ENCODE measurements at places on chromosomes 7 and 10.

- DNase-seq = peak; percentile 45
Measured at GRCh38 chr10:72260976-72261783, 12.5 kb upstream of the DDIT4 start.

DNA sequence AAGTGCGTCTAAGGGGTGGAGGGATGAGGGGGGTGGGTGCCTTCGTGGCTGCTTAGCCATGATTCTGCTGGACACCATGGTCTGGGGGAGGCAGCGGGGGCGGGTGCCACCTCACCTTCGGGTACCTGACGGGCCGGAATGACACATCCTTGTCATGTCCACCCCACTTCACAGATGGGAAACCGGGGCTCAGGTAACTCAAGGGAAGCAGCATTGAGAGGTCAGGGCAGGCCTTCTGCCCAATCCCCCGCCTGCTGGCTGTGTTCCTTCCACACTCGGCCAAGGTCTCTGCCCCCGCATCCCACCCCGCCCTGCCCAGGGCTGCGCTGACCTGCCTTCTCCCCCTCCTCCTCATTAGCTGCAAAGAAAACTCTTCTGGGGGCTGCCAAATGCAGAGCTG lies 598.0 kb downstream of the PTPRN2 start:
- no peak for DNase-seq

DNA sequence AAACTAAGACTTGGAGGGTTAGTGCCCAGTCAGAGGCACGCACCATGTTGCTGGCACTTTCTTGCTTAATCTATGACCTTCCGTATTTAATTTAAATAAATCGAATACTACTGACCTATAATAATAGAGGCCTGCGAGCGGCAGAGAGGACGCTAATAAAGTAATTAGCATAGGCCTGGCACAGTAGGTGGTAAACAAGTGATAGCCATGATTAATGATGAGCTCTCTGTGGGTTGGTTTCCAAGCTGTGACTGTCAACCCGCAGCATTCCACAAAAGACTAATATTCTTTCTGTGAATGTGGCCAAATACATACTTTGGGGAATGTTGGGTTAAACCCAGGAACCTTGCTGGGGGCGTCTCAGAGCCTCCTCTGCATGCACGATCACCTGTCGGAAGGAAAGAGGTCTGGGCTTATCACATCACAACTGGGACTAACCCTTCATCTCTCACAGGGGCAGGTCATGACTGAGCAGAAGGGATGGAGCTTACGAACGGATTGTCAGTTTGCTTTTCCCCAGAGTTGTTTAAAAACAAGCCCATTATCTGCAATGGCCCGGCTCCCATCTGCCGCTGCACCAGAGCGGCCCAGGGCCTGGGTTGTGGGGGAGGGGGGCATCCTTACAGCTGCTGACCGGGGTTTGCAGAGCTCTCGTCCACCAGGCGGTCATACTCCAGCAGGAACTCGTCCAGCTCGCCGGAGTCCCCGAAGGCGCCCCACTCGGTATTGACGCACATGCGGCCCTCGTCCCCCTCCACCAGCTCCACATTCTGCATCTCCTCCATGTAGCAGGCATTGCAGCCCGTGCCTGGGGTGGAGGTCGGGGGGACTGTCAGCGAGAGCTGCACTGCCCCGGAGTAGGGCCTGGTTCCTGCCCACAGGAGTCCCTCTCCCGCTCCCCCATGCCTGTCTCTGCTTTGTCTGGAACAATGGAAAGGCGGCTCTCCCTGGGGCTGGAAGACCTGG lies 6.2 kb upstream of the MYL7 start:
- no peak for DNase-seq

DNA sequence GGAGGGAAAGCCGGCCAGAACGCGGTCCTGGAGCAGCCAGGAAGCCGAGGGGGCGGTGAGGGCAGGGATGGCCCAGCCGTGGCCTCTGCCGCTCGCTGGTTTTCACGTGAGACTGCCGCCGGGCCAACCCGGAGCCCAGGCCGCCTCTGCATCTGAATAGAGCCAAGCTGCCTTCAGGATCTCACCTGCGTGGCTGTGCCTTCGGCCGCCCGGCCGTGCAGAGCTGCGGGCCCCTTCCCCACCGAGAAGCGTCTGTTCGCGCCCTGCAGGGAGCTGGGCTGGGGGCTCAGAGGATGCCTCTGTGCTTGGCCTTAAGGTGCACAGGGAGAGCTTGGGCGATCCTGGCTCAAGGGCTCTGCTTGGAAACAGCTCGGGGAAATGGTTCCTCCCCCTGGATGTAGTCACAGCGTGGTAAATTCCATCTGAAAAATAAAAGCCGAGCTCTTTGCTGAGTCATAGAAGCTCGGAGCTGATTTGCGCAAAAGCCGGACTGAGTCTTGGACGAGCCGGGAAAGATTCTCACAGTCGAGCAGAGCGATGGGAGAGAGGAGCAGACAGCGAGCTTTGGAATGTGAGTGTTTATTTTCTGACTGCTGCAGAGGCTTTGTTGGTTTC lies at the start of gene JAKMIP3:
Gene JAKMIP3, plus strand, starts transcription at position 456 of the 615 bp plus-strand sequence. CDS start 38,863 bp downstream, outside the sequence.
- no peak for DNase-seq

- no peak for DNase-seq
Measured at GRCh38 chr10:97138174-97138573, 47.6 kb downstream of the SLIT1 start.

GRCh38 chr10:93059975-93060886 lies at the start of gene CYP26C1:
Gene CYP26C1 (plus strand): TSS chr10:93060798. CDS start chr10:93061264, 466 bp downstream.
- DNase-seq = no peak

DNA sequence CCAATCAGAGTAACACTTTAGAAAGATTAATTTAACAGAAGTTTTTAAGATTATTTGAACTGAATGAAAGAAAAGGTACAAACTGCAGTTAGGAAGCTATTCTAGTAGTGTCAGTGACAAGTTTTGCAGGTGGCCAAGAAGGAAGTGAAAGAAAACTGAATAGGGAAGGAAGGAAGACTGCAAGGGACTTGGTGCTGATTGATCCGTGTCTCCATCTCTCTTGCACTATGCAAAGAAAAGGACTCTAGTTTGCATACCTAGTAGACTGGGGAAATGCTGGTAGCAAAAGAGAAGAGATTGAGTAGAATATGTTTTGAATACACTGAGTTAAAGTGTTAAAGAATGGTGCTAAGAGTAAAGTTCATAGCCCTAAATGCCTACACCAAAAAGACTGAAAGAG lies 33.0 kb downstream of the OR6V1 start:
- no peak for DNase-seq

DNA sequence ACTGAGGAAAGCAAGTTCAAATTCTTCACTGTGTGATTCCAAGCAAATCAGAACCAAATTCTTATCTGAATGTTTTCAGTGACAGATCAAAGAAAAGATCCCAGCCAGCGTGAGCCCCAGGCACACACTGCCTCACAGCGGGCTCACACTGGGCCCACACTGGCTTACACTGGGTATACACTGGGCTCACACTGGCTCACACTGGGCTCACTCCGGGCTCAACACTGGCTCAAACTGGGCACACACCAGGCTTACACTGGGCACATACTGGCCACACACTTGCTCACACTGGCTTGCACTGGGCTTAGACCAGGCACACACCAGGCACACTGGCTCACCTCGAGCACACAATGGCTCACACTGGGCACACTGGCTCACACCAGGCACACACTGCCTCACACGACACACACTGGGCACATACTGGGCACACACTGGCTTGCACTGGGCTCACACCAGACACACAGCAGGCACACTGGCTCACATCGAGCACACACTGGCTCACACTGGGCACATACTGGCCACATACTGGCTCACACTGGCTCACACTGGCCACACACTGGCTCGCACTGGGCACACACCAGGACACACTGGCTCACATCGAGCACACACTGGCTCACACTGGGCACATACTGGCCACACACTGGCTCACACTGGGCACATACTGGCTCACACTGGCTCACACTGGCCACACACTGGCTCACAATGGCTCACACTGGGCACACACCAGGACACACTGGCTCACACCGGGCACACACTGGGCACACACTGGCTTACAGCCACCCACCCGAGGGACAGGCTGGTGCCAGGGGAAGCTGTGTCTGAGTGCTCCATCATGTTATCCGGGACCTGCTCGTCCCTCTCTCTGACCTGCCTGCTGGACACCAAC lies 156.3 kb downstream of the PTPRN2 start:
- no peak for DNase-seq

DNA sequence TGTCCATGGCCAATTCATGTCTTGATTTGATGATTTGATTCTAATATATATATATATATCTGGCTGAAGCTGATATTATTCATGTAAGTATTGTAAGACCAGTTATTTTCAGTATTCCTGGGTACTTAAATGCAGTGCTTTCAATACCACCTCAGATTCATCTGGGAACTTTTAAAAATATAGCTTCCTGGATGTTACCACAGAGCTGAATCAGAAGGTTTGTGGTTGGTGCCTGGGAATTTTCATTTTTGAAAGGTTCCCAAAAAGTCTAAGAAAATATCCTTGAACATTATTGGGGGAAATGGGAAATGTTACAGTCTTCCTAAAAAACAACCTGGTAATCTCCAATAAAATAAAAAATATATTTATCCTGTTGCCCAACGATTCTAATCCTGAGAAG lies 10.7 kb upstream of the PPP3CB start:
- DNase-seq = no peak

DNA sequence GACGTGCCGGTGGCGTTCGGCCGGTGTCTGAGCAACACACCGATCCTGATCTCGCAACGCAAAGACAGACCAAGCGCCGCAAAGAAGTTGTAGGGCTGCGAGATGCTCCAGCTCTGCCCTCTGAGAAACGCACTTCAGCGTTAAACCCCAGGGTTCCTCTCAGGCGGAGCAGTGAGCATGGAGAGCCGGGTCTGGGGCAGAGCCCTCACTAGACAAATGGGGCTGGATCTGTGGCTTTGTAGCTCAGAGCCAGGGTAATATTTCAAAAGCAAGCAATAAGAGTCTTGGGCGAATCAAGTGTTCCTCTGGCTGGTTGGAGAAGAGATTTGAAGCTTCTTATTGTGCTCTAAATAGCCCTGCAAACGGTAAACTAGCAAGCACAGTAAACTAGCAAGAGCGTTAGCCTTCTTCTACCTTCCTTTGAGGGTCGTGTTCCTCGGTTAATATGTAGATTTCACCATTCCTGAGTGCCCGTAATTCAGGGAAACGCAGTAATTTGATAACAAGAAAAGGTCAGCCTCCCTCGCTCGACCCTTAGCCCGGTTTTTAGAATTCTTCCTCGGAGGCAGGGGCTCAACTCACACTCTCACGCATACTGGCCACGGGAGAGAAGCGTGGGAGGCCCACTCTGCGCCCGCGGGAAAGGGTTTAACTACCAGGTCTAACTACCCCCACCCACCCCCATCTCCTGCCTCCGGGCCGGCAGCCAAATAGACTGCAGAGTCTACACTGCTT lies 6.7 kb downstream of the SKAP2 start:
- DNase-seq = no peak

DNA sequence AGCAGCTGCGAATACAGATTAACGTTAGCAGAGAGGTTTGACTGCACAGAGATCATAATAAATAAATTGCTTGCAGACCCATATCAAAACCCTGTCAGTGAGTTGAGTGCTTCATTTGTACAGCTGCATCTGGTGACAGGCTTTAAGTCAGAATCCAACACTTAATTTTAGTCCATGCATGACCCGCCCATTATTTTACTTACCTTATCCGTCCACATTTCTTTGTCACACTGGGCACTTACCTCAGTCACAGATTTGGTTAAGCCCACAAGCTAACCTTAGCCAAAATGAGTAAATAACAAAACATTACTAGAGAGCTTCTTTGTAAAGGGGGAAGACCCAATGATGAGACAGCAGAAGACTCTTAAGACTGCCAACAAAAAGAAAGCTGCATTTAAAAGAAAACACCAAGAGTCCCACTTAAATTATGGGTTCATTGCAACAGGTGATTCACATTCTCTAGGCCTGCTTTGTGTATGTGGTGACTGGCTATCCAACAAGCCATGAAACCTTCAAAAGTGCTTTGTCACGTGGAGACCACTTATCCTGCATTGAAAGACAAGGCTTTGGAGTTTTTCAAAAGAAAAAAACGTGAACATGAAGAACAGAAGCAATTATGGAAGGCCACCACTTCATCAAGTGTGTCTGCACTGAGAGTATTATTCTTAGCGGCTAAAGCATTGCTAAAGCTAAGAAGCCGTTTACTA lies 32.2 kb downstream of the PHTF2 start:
- DNase-seq = no peak

DNA sequence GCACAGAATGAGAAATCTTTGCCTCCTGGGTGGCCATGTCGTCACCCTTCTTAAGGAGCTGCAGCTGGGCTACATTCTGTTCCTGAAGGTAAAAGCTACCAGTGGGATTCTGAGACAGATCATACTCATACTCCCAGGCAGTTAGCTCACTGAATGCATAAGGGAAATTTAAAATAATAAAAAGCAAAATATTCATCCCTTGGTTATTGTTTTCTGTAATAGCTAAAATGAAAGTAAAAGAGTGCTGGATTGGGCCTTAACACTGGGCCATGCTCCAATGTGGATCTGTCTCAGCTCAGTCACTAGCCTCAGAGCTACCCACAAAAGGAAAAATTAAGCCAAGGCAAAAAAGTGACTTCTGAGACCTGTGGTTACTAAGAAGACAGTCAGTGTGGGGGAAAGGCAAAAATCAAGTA lies 8.9 kb upstream of the DYNC2I1 start:
- DNase-seq = peak; percentile 35

GRCh38 chr7:101243646-101244374 lies 1.1 kb downstream of the FIS1 start:
- no peak for DNase-seq

GRCh38 chr10:131002031-131002861 lies 309.3 kb downstream of the TCERG1L start:
- DNase-seq = no peak

Data from activated CD4-positive, alpha-beta T cell treated with anti-CD3 and anti-CD28 coated beads for 4 hours (primary cell).